ENCODE measurements at places on chromosomes 3 and 15.

- DNase-seq = no peak
These were observed 419.3 kb downstream of the TUSC7 start for GRCh38 chr3:117128872-117129271.

GRCh38 chr15:101844916-101845315 is 32.9 kb downstream of the OR4F15 start:
- DNase-seq = no peak

DNA sequence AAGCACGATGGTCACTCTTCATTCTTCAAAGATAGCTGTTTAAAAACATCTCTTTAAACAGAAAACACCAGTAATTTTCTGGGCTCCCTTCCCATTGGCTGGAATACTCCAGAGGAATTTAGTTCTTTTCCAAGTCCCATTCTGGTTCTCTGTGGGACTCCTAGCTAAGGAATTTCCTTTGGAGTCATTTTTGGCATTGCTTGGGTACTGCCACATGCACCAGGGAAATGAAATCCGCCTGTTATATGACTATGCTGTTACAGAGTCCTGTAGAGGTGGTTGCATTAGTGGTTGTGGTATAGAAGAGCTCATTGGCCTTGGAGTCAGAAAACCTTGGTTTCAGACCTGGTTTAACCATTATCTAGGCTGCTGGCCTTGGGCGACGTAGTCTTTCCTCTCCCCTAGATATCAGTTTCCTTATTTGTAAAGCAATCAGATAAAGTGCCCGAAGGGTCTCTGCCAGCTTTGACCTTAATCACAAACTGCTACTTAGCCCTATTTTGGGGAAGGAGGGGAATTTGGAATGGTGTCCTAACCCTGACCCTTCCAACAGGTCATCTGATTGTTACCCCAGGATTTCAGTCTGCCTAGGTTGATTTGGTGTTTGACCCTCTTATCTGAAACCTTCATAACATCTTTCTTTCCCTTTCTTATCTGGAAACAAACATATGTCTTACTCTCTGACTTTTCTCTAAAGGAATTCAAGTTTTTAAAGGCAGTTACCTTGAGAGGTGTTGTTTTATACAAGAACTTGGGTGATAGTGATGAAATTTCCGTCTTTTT is 13.4 kb downstream of the RTP1 start:
- DNase-seq = no peak

DNA sequence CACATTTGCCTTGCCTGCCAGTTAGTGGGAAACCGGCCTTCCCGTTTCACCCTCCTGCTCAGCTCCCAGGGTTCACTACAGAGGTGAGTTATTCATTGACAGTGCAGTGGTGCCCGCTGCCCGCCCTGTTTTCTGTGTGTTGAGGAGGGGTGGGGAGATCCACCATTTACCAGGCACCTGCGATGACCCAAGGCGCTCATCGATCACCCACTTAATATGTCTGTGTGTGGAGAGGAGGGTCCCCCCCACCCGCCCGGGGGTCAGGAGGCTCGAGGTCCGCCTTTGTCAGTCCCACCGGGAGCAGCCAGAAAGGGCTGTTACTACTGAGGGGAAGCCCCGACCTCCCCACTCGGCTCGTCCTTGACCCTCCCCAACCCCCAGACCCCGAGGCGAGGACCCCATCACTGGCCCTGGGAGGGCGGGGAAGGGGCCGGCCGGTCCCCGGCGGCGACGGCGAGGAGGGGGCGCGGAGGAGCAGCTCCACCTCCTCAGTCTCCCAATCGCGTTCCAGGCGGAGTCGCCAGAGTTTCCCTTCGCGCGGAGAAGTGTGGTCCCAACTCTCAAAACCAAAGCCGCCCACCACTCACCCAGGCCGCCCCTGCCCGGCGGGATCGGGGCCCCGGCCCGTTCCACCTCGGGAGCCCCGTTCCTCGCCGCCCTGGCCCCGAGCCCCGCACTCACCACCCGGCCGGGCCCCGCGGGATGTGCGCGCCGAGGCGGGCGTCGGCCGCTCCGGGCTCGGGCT is 1.1 kb downstream of the PLXNB1 start:
- peak; percentile 53 for DNase-seq

GRCh38 chr3:122031123-122031468 is 9.0 kb upstream of the ILDR1 start:
- no peak for DNase-seq

DNA sequence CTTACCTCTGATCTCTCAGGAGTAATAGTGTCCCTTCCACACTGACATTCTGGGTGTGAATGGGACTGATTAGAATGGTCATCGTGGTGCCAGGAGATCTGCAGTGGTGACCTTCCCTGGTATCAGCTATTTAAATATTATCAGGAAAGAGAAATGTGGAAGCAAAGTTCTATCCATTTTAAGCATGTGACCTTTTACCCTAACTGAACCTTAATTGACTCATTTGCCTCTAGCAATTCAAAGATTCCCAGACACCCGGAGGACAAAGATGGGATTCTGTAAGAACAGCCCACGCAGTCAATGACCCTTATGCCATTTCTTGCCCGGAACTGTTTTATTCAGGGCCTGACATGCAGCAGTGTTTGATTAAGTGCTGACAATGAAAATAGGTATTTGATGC is 10.3 kb downstream of the LIPC start:
- DNase-seq = no peak

- DNase-seq = no peak
These were observed at the start of gene FAH for GRCh38 chr15:80152896-80153876. Gene FAH, plus strand, starts transcription at chr15:80152999. Its CDS starts 56 bp downstream, at chr15:80153055.

DNA sequence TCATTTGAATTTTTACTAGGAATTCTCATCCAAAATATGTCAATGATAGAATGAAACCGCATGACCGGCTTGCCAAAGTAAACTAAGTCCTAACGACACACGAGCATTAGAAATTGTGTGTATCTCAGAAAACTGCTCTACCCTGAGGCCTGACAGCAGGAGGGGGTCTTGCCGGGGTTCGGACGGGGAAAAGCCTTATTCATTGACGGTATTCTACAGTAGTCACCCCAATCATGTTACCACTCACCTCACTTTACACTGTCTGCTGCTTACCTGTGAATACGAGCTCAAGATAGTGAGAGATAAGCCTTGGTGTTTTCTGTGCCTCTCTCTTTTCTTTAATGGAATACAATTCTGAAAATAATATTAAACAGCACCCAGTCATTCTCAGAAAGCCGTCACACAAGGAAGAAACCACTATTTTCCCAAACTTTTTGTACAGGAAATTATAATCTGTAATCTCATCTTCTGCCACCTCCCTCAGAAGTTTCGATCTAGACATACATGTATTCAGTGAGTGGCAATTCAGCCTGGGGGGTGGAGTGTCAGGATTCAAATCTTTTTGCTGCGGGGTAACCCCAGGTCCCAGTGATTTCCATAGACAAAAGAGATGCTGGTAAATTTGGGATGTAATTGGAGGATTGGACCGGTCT is 492 bp upstream of the FAM43A start:
- no peak for DNase-seq

All from left ventricle myocardium inferior (tissue), 1 donor.